ENCODE measurements at places on chromosomes 2 and 18.

- DNase-seq: no peak
Measured at GRCh38 chr2:60821587-60822302, 59.6 kb upstream of the REL start.

GRCh38 chr2:72789241-72789640 lies 36.6 kb downstream of the EXOC6B start:
- DNase-seq: no peak

DNA sequence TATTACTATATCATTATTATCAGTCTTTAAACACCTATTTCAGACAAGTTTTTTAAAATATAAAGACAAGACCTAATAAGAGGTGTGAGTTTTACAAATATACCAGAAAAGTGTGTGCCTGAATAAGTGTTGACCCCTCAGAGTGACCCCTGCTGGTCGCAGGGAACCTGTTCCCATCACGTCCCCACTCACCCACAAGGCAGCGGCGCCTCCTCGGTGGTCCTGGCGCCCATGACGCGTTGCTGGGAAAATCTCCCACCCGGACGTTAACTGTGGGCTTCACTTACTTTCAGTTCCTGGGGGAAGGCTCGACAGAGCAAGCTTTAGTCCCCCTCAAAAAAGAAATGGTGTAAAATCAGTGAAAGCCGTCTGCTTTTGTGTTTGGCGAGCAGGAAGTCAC lies 93.5 kb downstream of the TMEM18 start:
- DNase-seq: no peak

DNA sequence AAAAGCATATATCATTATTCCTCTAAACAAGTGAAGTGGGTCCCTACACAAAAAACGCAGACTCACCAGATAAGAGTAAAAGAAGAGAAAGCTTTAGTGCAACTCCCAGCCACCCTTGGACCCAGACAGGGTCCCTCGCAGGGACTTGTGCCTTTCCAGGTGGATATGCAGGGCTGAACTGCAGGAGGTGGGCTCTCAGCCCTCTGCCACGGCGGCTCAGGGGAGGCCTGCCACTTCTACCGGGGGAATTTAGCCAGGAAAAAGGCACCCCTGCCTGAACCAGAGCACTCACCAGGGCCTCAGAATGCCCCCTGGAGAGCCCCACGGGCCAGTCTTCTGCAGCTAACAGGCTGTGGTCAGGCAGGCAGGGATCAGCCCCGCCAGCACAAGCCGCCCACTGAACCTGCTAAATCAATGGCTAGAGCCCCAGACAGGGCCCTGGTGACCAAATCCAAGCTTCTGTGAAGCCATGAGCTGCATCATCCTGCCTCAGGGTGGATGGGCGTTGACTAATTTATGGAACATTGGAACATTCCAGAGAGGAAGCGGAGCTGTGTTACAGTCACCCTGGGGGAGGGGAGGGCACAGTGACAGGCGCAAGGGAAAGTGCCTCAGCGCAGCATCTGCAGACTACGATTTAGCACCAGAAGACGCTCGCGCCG lies 209.3 kb downstream of the EIPR1 start:
- DNase-seq: no peak

DNA sequence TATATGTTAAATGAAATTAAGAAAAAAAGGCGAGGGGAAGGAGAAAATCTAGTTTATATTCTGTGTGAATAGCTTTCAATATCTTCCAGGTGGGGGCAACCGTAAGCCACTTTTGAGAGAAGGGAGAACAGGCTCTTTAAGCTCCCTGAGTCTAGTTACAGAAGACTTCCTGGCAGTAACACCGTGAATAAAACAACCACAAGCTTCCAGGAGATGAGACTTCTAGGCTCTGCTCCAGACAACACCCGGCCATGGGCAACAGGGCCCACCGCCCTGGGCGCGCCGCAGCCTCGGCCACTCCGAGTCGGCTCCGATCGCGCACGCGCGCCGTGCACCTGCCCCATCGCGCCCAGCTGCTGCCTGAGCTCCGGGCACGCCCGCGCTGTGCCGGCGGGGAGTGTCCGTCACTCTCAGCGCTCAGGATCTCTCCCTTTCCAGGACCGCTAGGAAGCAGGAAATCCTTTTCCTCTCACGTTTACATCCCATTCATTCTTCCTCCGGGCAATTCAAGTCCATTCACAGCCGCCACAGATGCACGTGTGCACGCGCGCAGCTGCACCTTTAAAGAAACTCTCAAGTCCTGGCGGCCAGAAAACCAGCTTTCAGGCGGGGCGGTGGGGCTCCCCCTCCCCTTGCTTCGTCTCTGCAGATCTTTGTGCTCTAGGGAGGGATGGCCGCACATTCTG lies 19.4 kb upstream of the PAX3 start:
- peak; percentile 57 for DNase-seq

DNA sequence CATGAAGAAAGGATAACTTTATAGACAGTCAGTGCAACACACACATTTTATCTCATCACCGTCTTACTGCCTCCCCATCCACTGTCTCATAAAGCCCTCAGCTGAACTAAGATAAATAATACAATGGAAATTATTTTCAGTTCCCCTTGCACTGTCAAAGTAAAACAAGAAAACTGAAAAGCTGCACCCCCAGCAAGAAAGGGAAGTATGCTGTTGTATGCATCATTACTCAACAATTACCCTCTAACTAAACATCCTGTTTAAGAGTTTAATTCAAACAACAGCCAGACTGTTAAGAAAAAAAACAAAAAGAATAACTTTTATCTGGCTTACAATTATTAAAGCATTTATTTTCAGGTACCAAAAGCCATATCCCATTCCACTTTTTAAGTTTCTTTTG lies 25.0 kb downstream of the MPPE1 start:
- DNase-seq: no peak

DNA sequence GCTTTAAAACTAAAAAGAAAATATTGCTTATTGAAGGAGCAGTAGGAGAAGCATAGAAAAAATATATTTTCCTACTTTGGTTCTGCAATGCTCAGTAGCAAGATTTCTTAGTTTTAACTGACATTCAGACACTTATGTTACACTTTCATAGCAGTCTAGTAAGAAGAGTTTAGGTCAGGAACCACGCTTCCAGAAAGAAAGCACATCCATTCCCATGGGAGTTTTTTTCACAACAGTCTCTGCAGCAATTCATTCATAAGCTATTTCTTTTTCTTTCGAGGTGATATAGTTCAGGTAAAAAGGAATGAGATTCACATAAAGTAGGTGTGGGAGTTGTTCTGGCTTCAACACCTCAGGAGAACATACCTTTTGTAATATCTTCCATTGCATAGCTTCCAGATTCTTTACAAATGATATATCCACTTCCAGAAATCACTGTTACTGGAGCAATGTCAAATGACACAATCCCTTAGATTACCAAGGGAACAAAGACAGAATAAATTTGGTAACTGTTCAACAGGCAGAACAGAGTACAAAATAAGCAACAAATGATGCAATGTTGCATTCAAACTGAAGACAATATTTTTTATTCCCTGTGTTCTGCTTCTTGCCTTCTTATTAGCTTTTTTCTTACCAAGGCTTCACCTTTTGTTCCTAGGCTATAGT lies 95.2 kb upstream of the GULP1 start:
- no peak for DNase-seq

- DNase-seq: no peak
Measured at GRCh38 chr18:28582724-28583123, 405.8 kb upstream of the CDH2 start.

GRCh38 chr18:55647331-55647730 lies 59.3 kb upstream of the TCF4 start:
- no peak for DNase-seq

DNA sequence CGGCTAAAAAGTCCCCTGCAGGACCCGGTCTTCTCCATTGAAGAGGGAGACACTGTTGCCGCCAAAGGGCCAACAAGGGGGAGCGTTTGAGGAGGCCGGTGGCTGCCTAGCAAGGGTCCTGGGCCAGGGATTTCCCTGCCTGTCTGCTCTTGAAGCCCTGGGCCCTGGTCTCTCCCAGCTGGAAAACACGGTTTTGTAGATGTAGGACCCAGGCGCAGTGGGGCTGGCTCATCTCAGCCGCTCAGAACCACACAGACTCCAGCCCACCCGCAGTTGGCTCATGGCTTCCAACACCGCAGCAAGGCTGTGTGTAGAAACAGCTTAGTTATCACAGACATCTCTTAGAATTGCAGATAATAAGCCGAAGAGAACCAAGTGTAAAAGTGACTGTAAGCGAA lies 57.1 kb upstream of the TWIST2 start:
- no peak for DNase-seq

DNA sequence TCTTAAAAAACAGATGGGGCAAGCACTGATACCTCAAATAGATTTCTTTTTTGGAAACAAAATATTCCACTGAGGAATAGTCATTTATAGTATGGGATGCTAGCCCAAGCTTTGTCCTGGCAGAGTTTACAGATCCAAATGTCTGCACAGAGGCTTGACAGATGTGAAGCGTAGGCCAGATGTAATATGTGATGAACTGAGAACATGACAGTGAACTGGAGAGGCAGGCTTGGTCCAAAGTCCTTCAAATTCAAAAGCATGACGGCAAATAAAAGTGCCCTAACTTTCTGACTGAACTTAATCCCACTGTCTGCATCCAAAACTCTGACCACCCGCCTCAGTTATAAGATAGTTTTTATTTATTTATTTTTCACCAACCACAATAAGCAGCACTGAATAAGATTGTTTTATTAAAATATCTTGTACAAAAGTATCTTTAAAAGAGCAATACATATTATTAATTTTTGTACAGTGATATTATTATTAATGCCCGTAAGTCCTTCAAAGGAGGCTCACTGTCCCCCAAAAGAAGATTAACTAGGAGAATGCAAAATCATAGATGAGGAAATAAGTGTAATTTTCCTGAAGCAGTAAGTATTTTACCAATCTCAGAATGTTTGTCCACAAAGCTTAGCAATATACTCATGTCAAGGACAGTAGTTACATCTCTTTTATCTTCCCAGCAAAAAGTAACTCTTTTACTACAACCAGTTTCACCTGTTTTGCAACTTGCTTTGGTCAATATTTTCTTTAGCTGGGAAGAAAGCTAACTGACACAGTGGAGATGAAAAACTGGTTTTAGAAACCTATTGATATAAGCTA lies 10.7 kb upstream of the SPOPL start:
- DNase-seq: no peak

- DNase-seq: no peak
Measured at GRCh38 chr18:3877678-3878077, 427.7 kb downstream of the TGIF1 start.

GRCh38 chr2:64568836-64569235 lies 44.7 kb downstream of the AFTPH start:
- DNase-seq: no peak

- DNase-seq: no peak
Measured at GRCh38 chr2:21757805-21758430, 634.1 kb downstream of the TDRD15 start.

DNA sequence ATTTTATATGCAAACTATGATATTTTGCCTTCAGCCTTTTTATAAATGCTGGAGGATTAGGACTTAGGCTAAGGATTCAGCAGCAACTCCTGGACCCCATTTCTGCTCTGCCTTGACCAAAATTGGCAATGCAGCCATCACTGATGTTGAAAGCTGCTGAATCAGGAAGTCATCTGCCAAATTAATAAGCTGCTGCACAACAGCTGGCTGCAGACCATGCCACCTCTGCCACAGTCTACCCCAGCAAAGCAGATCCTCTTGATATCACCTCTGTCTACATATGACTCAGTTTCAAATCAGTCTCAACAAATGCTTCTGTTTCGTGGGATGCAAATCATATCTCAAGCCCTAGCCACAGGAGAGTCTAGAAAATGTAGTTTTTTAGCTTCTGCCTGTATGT lies 7.1 kb upstream of the SOS1 start:
- DNase-seq: no peak

DNA sequence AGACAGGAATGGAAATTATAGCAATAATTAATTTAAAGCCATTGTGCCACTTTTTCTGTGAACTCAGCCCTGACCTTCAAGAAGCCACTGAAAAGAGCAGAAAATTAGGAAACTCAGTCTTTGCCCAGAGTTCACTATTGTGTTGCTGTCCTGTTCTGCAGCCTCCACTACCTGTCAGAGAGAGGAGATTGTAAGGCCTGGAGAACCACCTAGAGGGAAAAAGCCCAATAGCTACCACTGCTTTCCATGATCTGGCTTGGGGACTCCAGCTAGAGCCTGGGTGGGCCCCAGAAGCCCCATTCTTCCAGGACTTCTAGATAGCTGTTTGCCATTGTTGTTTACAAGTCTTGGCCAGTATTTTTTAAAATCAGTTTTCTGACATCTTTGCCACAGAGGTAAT lies 176.1 kb upstream of the KLF7 start:
- DNase-seq: no peak

DNA sequence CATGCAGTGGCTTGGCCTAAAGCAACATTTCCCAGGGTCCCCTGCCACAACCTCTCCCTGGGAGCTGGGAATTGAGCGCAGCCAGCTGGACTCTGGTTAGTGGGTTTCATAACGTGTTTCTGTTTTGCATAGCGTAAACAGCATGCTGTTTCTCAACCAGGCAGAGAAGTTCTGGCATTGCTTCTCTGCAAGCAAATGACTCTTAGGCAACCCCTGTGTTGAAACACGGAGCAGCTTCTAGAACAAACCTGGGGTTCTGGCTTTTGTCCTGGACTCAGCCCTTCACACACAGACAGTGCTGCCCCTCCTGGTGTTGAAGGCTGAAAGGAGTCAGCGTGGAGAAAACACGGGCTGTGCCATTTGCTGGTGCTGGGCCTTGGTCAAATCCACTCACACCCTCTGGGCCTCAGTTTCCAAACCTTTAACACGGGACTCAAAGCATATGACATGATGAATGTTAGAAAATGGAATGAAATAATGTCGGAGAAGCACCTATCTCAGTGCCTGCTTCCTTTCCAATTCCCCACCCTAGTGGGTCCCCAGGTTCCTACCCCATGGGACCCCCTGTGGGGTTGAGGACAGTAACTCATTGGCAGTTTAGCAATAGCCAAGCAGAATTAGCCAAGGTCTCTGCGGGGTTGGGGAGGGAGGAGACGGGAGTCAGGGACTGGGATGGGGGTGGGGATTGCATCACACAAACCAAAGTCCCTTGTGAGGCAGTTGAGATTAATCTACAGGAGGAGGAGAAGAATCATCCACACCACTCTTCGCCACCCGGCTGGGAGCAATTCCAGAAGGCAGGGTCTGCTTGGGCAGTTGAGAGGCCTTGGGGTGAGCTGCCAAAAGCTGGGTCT lies 30.2 kb upstream of the IL1R2 start:
- no peak for DNase-seq

- no peak for DNase-seq
Measured at GRCh38 chr2:10269291-10269690, 33.4 kb upstream of the HPCAL1 start.

- no peak for DNase-seq
Measured at GRCh38 chr18:79484661-79485621, 89.2 kb downstream of the NFATC1 start.

GRCh38 chr18:11902522-11903292 lies 5.4 kb downstream of the MPPE1 start:
- DNase-seq: no peak

DNA sequence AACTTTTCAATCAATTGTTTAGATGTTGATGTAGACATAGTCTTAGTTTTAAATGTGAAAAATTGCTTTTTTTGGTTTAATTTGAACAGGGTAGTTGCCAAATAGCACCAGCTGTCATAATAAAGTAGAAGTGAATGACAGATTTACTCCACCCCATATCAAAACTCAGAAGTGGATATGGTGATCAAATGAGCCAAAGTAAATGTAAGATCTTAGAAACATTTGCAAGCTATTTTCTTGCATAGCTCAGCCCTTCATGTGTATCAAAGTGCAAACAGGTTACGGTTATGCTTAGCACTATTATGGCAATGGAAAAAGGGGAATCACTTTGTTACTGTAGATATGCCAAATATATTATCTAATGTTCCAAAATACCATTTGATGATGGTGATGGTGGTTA lies 540.9 kb upstream of the NRP2 start:
- no peak for DNase-seq

Measured in erythroblast (primary cell).